ENCODE measurements at places on chromosomes 12 and 14. TPM values are rescaled to one million over a fixed set of nuclear protein-coding genes. Genes with fewer than 3 reads are reported as not detected.

DNA sequence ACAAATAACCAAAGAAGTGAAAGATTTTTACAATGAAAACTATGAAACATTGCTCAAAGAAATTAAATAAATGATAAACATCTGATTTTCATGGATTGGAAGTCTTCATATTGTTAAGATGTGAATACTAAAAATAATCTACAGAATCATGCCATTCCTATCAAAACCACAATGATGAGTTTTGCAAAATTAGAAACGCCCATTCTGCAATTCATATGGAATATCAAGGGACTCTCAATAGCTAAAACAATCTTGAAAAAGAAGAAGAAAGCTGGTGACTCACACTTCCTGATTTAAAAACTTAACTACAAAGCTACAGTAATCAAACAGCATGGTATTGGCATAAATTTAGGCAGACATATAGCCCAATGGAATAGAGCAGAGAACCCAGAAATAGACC, 40.2 kb upstream of the CCT2 start:
- DNase-seq = no peak
- H3K27me3 ChIP-seq = no peaks in the 10 kb centered on the region
- no peaks in the 10 kb centered on the region for H3K4me1 ChIP-seq
- H3K27ac ChIP-seq = no peak overlapping the region
- no peaks in the 10 kb centered on the region for H3K36me3 ChIP-seq

DNA sequence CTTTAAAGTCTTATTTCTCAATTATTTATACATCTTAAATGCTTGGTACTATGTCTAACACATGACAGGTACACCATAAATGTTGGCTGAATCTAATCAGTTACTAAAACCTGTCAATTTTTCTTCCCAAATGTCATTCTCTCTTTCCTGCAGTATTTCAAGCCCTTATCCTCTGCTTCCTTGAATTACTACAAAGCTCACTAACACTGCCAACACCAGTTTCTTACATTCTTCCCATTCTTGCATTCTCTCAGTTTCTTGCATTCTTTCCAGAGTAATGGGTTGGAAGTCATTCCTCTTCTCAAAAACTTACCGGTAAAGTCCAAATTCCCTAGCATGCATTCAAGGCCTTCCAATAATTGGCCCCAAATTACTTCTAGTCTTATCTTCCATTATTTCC, 9.6 kb upstream of the SMARCC2 start:
- H3K36me3 ChIP-seq = no peaks in the 10 kb centered on the region
- no peak overlapping the region for H3K4me3 ChIP-seq
- DNase-seq = no peak
- no peaks in the 10 kb centered on the region for H3K4me1 ChIP-seq
- peak overlapping the region; percentile 33 for H3K27ac ChIP-seq
- H3K27me3 ChIP-seq = no peaks in the 10 kb centered on the region

DNA sequence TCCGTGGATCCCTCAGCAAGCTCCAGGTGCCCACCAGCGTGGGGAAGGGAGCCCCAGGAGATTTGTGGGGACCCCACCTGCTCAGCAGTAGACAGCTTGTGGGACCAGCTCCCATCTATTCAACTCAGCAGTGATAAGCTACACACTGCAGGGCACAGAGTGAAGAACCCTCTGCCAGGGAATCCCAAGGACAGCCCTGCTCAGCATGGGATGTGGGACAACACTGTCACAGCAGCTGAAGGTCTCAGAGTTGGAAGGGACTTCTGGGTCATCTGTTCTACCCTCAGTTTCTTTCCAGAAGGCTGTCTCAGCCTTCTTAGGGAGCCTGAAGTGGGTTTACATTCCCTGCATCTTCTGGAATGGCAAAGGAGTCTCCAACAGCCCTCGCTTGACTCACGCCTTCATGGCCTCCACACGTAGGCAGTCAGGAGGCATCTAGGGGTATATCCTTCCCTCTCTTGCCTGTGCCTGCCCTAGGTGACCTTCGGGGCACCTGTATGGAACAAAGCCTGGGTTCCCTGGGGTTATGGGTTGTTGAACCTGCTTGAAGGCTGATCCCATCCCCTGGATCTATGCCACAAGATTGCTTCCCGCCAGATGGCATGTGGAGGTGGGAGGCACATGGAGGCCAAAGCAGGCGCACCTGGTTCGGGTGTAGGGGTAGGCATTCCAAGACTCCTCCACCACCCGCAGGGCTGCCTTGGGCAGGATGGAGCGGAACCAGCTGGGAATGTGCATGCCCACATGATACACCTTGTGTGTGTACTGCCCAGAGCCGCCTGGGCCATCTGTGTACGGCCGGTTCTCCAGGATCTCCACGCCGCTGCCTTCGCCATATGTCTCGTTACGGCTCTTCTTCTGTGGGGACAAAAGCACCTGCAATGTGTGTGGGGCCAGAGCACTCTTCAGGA, 33.0 kb downstream of the ARL6IP4 start:
- no peak overlapping the region for H3K27ac ChIP-seq
- H3K36me3 ChIP-seq = no peaks in the 10 kb centered on the region
- H3K4me3 ChIP-seq = no peak overlapping the region
- DNase-seq = no peak
- H3K27me3 ChIP-seq = no peaks in the 10 kb centered on the region
- H3K4me1 ChIP-seq = no peaks in the 10 kb centered on the region

The SSTR1 gene
- 1.3 TPM for total RNA-seq

The IKBIP gene
- total RNA-seq = 14.8 TPM

The TAS2R8 gene
- not detected for total RNA-seq
